AML-193 (cell line): ENCODE measurements at places on chromosomes 2 and 18.

DNA sequence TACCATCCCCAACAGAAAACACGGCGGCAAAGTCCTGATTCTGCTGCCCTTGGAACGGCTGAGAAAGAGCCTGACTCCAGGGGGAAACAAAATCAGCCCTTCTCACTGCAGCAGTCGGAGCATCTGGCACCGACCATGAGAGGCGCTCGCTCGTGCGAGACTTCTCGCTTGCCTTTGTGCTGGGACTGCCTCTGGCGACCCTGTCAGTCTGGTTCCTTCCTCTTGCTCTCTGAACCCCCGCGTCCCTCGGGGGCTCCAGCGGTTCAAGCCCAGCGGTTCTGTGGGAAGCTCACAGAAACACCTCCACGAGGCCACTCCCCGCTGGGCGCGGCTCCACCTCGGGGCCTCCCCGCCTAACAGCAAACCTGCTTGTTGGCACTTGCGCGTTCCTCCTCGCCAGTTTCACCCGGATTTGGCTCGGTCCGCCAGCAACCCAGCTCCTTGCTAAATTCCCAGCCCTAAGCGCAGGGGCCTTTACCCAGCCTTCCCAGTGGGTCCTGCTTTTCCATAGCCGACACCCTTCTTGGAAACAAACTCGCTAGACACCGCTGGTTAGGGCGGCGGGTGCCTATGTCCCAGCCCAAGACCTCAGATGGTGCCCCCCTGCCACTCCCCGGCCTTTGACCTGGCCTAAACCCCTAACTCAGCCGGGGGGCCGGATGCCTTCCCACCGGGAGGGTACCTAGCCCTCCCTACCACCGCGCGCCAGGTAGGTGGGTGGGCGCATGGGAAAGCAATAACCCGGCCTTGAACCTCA lies 2.2 kb downstream of the RND3 start:
- no peak for DNase-seq

DNA sequence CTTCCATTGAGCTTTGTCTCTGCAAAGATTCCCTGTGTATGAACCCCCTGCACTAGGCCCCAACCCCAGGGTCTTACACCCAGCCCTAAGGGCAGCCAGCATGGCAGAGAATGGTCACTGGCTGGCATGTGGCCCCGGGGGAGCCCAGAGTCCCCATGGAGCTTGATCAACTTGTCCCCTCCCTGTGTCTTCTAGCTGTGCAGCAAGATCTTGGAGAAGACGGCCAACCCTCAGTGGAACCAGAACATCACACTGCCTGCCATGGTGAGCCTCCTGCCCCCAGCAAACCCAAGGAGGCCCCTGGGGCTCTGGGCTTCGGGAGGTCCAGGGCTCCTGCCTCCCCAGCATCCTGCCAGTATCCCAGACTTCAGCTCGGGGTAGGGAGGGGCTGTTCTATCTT lies 81.5 kb downstream of the DYSF start:
- no peak for DNase-seq

DNA sequence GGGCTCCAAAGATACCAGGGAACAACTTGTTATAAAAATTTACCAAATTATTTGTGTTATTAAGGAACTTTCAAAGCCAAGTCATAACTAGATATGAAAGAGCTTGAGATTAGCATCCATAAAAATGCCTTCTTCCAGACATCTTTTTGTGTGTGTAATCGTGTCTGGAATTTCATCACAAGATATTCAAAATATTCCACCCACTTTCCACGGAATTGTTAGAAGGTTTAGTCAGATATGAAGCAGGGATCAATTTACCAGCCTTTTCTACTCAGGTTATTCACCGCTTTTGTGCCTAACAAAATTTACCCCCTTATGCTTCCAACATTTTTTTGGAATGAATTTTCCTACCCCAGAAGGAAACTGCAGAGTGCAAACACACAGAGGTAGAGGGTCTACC lies 130.2 kb upstream of the ACVR2A start:
- DNase-seq = no peak

- no peak for DNase-seq
Observed at GRCh38 chr2:2230433-2230817, 100.7 kb downstream of the MYT1L start.

DNA sequence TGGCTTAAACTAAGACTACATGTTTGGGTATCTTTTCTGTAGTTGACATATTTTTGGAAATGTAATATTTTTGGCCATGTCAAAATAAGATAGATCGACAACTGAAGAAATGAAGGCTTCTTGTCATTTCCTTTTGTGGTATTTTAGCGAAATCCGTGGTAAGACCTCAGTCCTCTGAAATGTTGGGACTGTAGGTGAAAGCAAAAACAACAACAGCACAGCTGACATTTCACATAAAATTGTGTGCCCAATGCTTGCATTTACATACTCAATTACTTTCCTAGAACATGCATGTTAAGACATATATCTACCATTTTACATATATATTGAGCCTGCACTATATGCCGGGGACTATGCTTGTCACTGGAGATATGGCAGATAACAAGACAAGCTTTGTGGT lies 50.2 kb downstream of the SPP2 start:
- DNase-seq = no peak

DNA sequence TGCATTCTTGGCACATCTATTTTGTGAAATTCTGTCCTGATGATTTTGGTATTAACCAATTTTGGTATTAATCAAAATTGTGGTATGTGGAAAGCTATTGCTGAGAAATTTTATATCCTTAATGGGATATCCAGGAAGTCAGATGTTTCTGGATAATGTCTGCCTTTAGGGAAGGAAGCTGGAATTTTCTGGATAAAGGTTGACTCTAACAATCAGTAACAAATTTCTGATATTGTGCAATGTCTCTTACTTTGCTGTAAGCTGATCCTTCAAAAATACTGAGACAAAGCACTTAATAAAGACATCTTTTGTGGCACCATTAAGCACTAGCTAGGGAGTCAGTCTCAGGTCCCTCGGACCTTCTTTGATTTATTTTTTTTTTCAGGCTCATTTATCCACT lies 100.8 kb upstream of the UGP2 start:
- no peak for DNase-seq

GRCh38 chr2:223576873-223577272 lies 25.3 kb downstream of the SCG2 start:
- DNase-seq = no peak

- peak; percentile 50 for DNase-seq
Observed at GRCh38 chr2:48946449-48947048, 191.0 kb upstream of the LHCGR start.

GRCh38 chr2:215718436-215718835 lies 282.6 kb upstream of the FN1 start:
- no peak for DNase-seq

- no peak for DNase-seq
Observed at GRCh38 chr2:3294493-3294892, 83.1 kb downstream of the EIPR1 start.

GRCh38 chr2:89848114-89848513 lies 1156.6 kb downstream of the RPIA start:
- no peak for DNase-seq

GRCh38 chr2:188430705-188431104 lies 139.0 kb downstream of the GULP1 start:
- DNase-seq = no peak

DNA sequence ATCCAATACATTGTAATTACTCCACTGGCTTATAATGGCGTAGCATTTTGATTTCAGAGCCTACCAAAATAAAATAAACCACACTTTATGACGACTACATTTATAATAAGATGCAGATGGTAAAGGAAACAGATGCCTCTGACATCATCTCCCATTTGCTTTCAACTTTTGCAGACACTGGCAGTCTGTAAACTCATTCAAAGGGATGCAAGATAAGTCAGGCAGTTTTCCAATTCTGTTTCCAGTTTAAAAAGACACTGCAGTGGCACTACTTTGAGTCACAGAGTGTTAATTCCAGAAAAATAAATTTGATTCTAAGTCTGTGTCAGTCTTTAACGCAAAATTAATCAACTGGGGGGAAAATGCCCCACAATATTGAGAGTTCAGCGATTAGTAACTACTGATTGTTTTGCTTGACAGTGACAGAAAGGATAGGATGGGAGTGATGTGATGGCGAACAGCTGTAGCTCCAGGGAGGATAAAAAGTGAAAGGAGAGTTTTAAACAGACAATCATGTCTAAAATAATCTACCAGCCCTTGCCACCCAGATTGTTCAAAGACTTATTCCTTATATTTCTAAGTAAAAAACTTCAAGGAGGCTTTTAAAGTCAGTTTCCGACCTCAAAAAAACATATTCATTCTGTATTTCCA lies 6.7 kb downstream of the DSEL start:
- DNase-seq = no peak

GRCh38 chr2:10494351-10495066 lies 46.4 kb upstream of the ODC1 start:
- DNase-seq = no peak

GRCh38 chr2:177161741-177162460 lies 50.7 kb upstream of the HNRNPA3 start:
- peak; percentile 33 for DNase-seq

DNA sequence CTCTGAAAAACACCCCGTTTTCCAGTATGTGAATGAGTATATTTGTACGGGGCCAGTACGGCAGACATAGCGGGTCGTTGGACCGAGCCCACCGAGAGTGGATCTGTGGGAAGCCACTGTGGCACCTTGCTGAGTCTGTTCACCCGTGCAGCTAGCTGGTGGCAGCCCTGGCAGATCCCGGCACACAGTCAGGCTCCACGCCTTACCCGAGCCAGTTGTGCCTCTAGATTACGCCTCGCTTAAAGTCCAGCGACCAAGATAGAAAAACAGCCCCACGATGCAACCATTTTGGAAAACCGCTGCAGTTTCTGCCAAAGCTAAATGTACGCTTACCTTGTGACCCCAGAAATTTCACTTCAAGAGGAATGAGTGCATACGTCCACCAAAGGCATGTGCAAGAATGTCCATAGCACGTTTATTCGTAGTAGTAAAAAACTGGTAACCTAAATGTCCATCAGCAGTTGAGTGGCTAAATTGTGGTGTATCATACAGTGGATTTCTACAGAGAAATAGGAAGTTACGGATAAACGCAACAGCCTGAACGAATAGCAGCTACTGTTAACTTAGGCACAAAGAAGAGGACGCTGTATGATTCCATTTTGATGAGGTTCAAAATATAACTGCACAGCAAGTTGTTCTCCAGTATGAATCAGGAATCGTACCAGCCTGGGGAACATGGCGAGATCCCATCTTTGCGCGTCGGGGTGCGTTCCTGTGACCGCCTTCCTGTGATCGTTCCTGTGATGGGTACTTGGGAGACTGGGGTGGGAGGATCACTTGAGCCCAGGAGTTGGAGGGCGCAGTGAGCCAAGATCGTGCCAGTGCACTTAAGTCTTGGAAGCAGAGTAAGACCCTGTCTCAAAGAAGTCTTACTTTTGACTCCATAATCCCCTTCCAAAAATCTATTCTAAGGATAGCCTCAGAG lies 688 bp upstream of the WDR33 start:
- DNase-seq = no peak

- no peak for DNase-seq
Observed at GRCh38 chr18:23616258-23616657, 30.0 kb upstream of the NPC1 start.

- no peak for DNase-seq
Observed at GRCh38 chr2:20428717-20429490, 18.0 kb upstream of the RHOB start.

GRCh38 chr2:69241664-69242514 lies 145.1 kb downstream of the GFPT1 start:
- no peak for DNase-seq

DNA sequence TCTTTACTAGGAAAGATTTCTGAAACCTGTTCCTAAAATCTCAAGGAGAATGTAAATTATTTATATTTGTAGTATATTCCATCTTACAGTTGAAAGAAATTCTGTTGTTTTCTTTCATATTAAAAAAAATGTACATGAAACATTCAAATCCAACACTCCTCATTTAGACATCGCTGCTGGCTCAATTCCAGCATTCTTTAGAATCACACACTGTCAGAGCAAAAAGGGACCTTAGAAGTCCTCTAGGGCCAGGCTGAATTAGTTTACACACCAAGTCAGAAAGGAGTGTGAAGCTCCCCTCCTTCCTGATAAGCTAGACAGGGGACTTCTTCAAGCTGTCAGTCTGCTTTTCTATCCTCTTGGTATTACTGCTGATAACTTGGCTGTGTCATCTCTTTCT lies 158.6 kb upstream of the LTBP1 start:
- no peak for DNase-seq

DNA sequence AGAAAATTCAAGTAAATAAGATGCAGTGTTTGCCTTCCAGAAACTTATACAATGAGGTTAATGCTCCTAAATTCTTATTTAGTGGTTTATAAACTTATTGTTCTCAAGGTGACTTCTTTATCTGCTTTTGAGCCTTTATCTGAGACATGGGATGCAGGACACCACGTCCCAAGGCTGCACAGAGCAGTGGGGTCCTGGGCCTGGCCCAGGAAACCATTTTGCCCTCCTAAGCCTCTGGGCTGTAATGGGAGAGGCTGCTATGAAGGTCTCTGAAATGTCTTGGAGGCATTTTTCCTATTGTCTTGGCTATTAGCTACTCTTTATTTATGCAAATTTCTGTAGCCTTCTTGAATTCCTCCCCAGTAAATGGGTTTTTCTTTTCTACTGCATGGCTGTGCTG lies 652.6 kb upstream of the SETBP1 start:
- DNase-seq = no peak

GRCh38 chr2:2016651-2017311 lies 272.5 kb upstream of the PXDN start:
- DNase-seq = no peak

DNA sequence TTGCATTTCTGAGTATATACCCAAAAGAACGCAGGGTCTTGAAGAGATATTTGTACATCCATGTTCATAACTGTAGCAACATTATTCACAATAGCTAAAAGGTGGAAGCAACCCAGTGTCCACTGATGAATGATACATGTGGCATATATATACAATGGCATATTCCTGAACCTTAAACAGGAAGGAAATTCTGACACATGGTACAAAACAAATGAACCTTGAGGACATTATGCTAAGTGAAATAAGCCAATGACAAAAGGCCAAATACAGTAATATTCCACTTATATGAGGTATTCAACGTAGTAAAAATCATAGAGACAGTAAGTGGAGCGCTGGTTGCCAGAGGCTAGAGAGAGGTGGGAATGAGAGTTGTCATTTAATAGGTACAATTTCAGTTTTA lies 8.1 kb downstream of the AAK1 start:
- no peak for DNase-seq

DNA sequence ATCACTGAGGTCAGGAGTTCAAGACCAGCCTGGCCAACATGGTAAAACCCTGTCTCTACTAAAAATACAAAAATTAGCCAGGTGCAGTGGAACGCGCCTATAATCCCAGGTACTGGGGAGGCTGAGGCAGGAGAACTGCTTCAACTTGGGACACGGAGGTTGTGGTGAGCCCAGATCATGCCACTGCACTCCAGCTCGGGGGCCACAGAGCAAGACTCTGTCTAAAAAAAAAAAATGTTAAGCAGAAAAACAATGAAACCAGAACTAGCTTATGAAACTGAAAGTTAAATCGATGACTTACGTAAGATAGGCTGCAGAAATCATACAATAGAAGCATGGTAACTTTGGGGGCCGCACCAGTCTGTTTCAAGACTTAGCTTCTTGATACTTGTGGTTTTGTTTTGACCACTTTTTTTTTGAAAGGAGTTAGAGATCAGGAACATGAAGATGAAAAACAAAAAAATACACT lies 6.2 kb upstream of the GPR155 start:
- DNase-seq = peak; percentile 47
